Heart right ventricle (tissue), 16 donors: ENCODE measurements at places on chromosomes 7 and 10. TPM values are rescaled to one million over a fixed set of nuclear protein-coding genes. Genes with fewer than 3 reads are reported as not detected.

RBP4 gene
- total RNA-seq, result 1.9 TPM

DLX5 gene
- total RNA-seq, result not detected

CAV2 gene
- total RNA-seq, result 210 TPM

CRYGN gene
- not detected for total RNA-seq

MACC1 gene
- total RNA-seq, result 0.02 TPM

PDE1C gene
- 296 TPM for total RNA-seq

WDR86 gene
- not detected for total RNA-seq

NPC1L1 gene
- total RNA-seq, result not detected

BCAP29 gene
- 141 TPM for total RNA-seq

MRPL32 gene
- total RNA-seq, result 56.2 TPM

TSPAN33 gene
- total RNA-seq, result 11.6 TPM

ABLIM1 gene
- total RNA-seq, result 816 TPM

GALNT17 gene
- total RNA-seq, result 56.6 TPM

WEE2 gene
- not detected for total RNA-seq
